ENCODE measurements at places on chromosomes 1 and 21. TPM values are rescaled to one million over a fixed set of nuclear protein-coding genes. Genes with fewer than 3 reads are reported as not detected.

GRCh38 chr1:235017719-235018118 lies 110.9 kb downstream of the TOMM20 start:
- H3K27me3 ChIP-seq: no peaks in the 10 kb centered on the region
- peaks cover 6% of the 10 kb centered on the region for H3K4me1 ChIP-seq
- no peak overlapping the region for H3K4me3 ChIP-seq
- H3K27ac ChIP-seq: no peak overlapping the region
- no peaks in the 10 kb centered on the region for H3K36me3 ChIP-seq

DNA sequence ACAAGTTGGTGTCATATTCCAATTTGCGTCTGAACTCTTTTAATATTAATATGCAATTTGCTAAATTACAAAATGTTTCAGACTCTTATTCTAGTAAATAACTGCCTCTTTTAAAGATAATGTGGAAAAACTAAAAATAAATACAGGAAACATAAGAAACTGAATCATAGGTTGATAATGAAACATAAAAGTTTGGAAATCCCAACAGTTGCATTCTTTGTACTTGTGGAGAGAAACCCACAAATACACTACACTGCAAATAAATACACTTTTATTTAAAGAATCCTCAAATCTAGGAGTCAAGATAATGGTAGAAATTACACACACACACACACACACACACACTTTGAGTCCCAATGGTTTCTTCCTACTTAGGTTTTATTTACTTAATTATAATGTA lies 5.2 kb downstream of the BRINP3 start:
- H3K27me3 ChIP-seq: peaks cover 12% of the 10 kb centered on the region
- DNase-seq: no peak
- H3K4me1 ChIP-seq: no peaks in the 10 kb centered on the region
- no peak overlapping the region for H3K4me3 ChIP-seq
- H3K36me3 ChIP-seq: no peaks in the 10 kb centered on the region

GRCh38 chr1:54506594-54506993 lies 41.4 kb upstream of the ACOT11 start:
- H3K27me3 ChIP-seq: peaks cover 3% of the 10 kb centered on the region
- no peak overlapping the region for H3K4me3 ChIP-seq
- no peak overlapping the region for H3K27ac ChIP-seq
- H3K36me3 ChIP-seq: no peaks in the 10 kb centered on the region

DNA sequence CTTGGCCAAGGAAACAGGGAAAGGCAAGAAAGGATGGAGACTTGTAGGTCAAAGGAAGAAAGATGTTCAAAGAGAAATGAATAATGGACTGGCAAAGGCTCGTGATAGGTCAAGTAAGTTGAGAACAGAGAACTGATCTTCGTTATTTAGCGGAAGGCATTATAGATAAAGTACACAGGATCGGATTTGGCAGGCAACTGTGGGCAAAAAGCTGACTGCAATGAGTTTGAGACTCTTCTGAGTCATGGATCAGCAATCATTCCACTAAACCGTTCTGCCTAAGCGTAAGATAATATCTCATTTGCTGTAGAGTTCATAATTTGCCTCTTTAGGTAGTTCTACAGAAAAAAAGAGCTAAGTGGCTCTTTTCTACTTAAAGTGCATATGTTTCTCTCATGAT lies 34.1 kb downstream of the KRTAP21-3 start:
- H3K4me1 ChIP-seq: no peaks in the 10 kb centered on the region
- no peaks in the 10 kb centered on the region for H3K36me3 ChIP-seq
- no peaks in the 10 kb centered on the region for H3K27me3 ChIP-seq
- no peak overlapping the region for H3K27ac ChIP-seq
- H3K4me3 ChIP-seq: no peak overlapping the region
- no peak for DNase-seq

- no peak overlapping the region for H3K27ac ChIP-seq
- H3K36me3 ChIP-seq: no peaks in the 10 kb centered on the region
- H3K4me1 ChIP-seq: peaks cover 24% of the 10 kb centered on the region
- DNase-seq: no peak
- H3K4me3 ChIP-seq: no peak overlapping the region
These were observed 3.2 kb upstream of the SRRM1 start for GRCh38 chr1:24639881-24640280.

GRCh38 chr1:91700771-91701471 lies 185.0 kb downstream of the TGFBR3 start:
- no peaks in the 10 kb centered on the region for H3K36me3 ChIP-seq
- H3K27ac ChIP-seq: peak overlapping the region; percentile 65
- H3K4me3 ChIP-seq: no peak overlapping the region
- no peaks in the 10 kb centered on the region for H3K27me3 ChIP-seq
- no peak for DNase-seq
- peaks cover 30% of the 10 kb centered on the region for H3K4me1 ChIP-seq

DNA sequence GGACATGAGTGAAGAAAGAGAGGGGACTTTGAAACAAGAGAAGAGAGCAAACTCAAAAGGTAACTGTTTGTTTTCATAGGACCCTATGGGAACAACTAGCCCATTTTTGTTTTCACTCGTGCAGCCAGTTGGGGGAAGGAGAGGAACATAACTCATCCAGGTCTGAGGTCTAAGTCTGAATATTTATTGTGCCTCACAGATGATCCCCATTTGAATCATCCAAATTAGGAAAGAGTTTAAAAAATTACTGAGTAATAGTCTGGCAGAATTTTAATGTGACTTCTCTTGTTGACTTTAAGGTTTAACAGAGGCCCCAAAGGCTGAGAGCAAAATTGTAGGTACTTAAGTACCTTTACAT lies 10.4 kb upstream of the TSPAN2 start:
- DNase-seq: no peak
- no peak overlapping the region for H3K4me3 ChIP-seq
- no peaks in the 10 kb centered on the region for H3K36me3 ChIP-seq
- peak overlapping the region; percentile 82 for H3K27ac ChIP-seq

DNA sequence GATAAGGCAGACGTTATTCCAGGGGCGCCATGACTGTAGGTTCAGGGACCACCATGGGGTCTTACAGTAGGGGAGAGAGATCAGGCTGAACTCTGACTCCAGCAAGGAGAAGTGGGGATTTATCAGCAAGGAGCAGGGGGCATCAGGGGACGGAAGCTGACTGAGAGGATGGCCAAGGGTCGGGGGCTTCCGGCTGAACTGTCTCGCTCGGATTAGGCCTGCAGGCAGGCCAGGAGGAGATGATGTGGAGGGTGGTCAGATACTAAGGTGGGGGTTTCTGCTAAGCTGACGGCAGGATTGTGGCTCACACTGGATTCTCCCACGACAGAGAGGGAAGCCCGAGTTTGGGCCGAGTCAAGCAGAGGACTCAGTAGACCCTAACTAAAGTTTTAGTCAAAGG lies 186.9 kb upstream of the VAMP3 start:
- no peaks in the 10 kb centered on the region for H3K36me3 ChIP-seq
- H3K27ac ChIP-seq: no peak overlapping the region
- H3K4me1 ChIP-seq: no peaks in the 10 kb centered on the region
- DNase-seq: no peak

GRCh38 chr1:160428655-160429054 lies 28.3 kb downstream of the VANGL2 start:
- no peak overlapping the region for H3K27ac ChIP-seq
- no peaks in the 10 kb centered on the region for H3K27me3 ChIP-seq
- H3K36me3 ChIP-seq: peaks cover 10% of the 10 kb centered on the region

GRCh38 chr1:198929961-198930599 lies 291.2 kb downstream of the PTPRC start:
- peaks cover 57% of the 10 kb centered on the region for H3K4me1 ChIP-seq
- H3K27me3 ChIP-seq: no peaks in the 10 kb centered on the region
- DNase-seq: no peak
- H3K4me3 ChIP-seq: peak overlapping the region; percentile 36

DNA sequence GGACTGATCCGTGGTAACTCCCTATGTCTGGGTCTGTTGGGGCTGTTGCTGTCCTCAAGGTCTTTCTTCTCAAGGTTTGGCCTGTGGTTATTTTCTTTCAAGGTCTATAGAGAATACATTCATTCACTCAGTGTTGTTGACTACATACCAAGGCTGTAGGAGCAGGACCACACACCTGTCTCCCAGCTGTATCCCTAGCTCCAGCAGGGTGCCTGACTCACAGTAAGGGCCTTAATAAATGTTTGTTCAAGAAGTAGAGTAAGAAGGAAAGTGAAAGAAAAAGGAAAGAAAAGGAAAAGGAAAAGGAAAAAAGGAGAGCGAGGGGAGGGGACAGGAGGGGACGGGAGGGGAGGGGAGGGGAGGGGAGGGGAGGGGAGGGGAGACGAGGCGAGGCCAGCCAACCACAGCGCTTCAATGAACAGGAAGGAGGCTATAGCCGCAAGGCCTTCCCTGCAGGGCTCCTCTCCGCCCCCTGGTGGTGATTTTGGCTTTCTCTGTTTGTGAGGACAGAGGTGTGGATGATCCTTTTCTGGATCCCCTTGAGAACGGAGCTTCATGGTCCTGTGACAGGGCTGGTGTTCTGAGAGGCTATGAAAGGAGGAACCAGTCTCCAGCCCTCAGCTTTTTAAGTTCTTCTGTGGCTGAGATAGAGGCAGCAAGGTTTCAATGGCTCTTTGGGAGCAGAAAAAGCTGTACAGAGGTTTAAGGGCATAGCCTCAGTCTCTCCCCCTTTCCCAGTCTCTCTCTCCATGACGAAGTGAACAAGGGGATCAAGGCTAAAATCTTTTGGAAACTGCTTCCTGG lies 30.6 kb upstream of the LCE5A start:
- no peaks in the 10 kb centered on the region for H3K27me3 ChIP-seq
- H3K4me3 ChIP-seq: no peak overlapping the region
- H3K4me1 ChIP-seq: no peaks in the 10 kb centered on the region
- no peak for DNase-seq

GRCh38 chr1:29628190-29628589 lies 391.9 kb downstream of the PTPRU start:
- peaks cover 5% of the 10 kb centered on the region for H3K27me3 ChIP-seq
- no peaks in the 10 kb centered on the region for H3K36me3 ChIP-seq
- no peaks in the 10 kb centered on the region for H3K4me1 ChIP-seq
- H3K4me3 ChIP-seq: no peak overlapping the region

DNA sequence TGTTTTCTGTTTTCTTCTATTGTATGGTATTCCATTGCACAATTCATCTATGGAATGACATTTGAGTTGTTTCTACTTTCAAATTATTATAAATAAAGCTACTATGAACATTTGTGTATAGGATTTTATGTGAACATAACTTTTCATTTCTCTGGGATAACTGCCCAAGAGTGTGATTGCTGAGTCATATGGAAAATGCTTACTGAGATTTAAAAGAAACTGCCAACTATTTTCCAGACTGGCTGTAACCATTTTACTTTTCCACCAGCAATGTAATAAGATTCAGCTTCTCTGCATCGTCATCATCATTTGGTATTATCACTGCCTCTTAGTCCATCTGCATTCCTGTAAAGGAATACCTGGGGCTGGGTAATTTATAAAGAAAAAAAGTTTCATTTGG lies 779.6 kb upstream of the PRMT6 start:
- no peak overlapping the region for H3K27ac ChIP-seq
- no peaks in the 10 kb centered on the region for H3K27me3 ChIP-seq
- no peaks in the 10 kb centered on the region for H3K36me3 ChIP-seq
- no peak overlapping the region for H3K4me3 ChIP-seq

GRCh38 chr1:218424502-218424901 lies 79.4 kb downstream of the TGFB2 start:
- no peaks in the 10 kb centered on the region for H3K27me3 ChIP-seq
- H3K4me3 ChIP-seq: no peak overlapping the region
- H3K4me1 ChIP-seq: no peaks in the 10 kb centered on the region
- H3K36me3 ChIP-seq: no peaks in the 10 kb centered on the region

DNA sequence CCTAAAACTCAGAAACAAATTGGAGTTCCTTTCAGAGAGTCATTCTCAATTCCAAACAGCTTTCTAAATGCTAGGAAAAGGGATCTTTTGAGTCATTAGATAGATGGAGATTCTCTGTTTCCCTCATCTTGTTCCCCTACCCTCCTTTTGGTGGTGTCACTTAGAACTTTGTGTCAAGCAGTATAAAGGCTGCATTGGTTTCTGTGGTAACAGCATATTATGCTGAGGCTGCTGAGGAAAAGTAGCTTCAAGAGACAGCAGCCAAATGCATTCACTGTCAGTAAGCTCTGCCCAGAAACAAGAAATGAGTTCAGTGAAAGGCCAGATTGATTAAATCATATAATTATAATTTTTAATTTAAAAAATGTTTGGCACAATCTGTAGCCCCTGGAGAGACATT lies 144.1 kb downstream of the LRRC40 start:
- DNase-seq: no peak

GRCh38 chr1:238252033-238252802 lies 361.5 kb upstream of the ZP4 start:
- no peak overlapping the region for H3K4me3 ChIP-seq
- no peaks in the 10 kb centered on the region for H3K4me1 ChIP-seq
- no peaks in the 10 kb centered on the region for H3K36me3 ChIP-seq
- H3K27me3 ChIP-seq: no peaks in the 10 kb centered on the region

- no peak for DNase-seq
- H3K36me3 ChIP-seq: no peaks in the 10 kb centered on the region
- H3K4me1 ChIP-seq: peaks cover 14% of the 10 kb centered on the region
- H3K4me3 ChIP-seq: no peak overlapping the region
- no peaks in the 10 kb centered on the region for H3K27me3 ChIP-seq
These were observed 2.3 kb upstream of the CCSAP start for GRCh38 chr1:229344937-229345684.

DNA sequence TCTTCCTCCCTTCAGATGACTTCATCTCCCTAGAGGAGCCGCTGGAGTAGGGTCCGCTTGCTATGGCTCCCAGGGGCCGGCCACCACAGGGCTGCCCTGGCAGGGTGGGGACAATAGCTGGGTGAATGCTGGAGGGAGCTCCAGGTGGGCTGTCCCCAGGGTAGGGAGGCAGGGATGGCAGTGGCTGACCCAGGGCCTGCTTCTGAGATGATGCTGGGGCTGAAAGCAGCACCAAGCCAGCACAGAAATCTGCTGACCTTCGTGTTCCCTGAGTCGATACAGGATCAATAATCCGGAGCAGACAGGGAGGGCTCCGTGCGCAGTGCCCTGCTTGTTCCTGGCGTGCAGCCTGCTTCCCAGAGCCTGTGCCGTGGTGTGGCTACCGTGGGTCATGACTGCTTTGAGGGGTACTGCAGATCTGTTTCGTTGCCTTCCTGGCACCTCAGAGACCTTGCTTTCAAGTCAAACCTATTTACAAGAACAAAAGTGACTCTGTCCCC lies 34.0 kb downstream of the TFF3 start:
- H3K27ac ChIP-seq: no peak overlapping the region
- H3K4me3 ChIP-seq: no peak overlapping the region
- peaks cover 35% of the 10 kb centered on the region for H3K36me3 ChIP-seq

KRTAP13-2 gene
- not detected for total RNA-seq

ZNF496 gene
- 18.8 TPM for total RNA-seq

GOLT1A gene
- total RNA-seq: not detected

TINAGL1 gene
- total RNA-seq: 199 TPM

S100A7 gene
- not detected for total RNA-seq

DMBX1 gene
- total RNA-seq: not detected

SYPL2 gene
- 28.3 TPM for total RNA-seq

ZNF670 gene
- total RNA-seq: 1.3 TPM

PEAR1 gene
- total RNA-seq: 9.9 TPM

FNDC10 gene
- total RNA-seq: 1.9 TPM

ZSWIM5 gene
- 0.58 TPM for total RNA-seq

CFAP141 gene
- total RNA-seq: not detected

GPR25 gene
- not detected for total RNA-seq

TRIM45 gene
- total RNA-seq: 7.0 TPM

F13B gene
- total RNA-seq: not detected

PCBP3 gene
- not detected for total RNA-seq
